ENCODE measurements at places on chromosomes 13 and 19. TPM values are rescaled to one million over a fixed set of nuclear protein-coding genes. Genes with fewer than 3 reads are reported as not detected.

The GJB2 gene
- total RNA-seq = 0.58 TPM

The ABCA7 gene
- 37.7 TPM for total RNA-seq

The IL11 gene
- total RNA-seq = not detected

DNA sequence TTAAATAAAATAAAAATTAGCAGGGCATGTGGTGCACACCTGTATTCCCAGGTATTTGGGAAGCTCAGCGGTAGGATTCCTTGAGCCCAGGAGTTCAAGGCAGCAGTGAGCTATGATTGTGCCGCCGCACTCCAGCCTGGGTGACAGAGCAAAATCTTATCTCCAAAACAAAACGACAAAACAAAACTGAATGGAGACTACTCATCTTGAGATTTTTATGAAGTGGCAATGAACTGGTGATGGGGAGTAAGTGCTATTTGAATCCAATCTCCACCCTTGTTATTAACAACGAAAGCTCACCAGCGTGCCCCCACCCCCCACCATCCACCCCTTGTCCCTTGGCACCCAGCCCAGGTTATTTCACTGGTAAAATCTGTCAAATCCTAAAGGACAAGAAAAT is 45.2 kb upstream of the URI1 start:
- DNase-seq = no peak

- DNase-seq = no peak
These were observed 314.1 kb downstream of the FOXO1 start for GRCh38 chr13:40352380-40352778.

DNA sequence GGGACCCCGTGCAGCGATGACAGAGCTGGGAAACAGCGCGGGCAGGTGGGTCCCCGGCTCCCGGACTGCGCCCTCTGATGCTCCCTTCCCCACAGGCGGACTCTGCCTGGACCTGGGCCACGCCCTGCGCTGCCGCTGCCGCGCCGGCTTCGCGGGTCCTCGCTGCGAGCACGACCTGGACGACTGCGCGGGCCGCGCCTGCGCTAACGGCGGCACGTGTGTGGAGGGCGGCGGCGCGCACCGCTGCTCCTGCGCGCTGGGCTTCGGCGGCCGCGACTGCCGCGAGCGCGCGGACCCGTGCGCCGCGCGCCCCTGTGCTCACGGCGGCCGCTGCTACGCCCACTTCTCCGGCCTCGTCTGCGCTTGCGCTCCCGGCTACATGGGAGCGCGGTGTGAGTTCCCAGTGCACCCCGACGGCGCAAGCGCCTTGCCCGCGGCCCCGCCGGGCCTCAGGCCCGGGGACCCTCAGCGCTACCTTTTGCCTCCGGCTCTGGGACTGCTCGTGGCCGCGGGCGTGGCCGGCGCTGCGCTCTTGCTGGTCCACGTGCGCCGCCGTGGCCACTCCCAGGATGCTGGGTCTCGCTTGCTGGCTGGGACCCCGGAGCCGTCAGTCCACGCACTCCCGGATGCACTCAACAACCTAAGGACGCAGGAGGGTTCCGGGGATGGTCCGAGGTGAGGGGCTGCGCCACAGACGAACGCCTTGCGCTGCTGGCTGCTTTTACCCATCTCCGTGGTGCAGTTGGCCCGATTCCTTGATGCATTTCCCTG is 7.8 kb upstream of the SELENOV start:
- DNase-seq = peak; percentile 88

DNA sequence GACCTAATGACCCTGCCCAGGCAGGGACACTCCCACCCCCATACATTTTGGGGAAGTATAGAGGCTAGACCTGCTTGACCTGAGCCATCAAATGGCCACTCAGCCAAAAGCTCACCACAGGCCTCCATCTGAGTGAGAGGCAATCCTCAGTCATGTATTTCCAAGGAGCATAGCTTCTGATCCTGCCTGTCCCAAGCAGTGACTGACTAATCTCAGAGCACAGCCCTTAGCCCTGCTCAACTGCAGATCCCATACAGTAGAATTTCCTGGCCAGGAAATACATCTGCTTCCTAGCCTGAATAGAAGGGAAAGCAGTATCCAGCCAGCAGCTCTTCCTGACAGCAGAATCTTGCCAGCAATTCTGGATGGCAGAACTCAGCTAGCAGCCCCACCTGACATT is 880.6 kb upstream of the GPC6 start:
- DNase-seq = no peak

- DNase-seq = no peak
These were observed 6.9 kb upstream of the HTR2A start for GRCh38 chr13:46903748-46904147.

- no peak for DNase-seq
These were observed 624 bp downstream of the GPR32 start for GRCh38 chr19:50770888-50771287.

GRCh38 chr19:17109962-17110598 is 34.5 kb downstream of the MYO9B start:
- DNase-seq = peak; percentile 45

DNA sequence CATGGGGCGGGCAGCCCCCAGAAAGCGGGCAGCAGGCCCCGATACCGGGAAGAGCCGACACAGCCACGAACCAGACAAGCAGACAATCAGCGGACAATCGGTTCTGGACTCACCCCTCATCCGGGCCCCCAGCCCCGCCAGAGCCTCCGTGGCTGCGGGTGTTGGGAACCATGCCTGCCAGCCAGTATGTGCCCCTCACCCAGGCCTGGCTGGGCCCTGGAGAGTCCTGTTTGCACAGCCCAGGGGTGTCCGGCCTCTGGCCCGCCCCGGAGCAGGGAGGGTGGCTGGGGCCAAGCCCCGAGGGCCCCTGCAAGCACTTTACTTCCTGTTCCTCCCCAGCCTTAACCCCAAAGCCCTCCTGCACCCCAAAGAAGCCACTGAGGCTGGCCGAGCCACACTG is 7.8 kb downstream of the PODNL1 start:
- no peak for DNase-seq

The ICAM4 gene
- total RNA-seq = not detected

DNA sequence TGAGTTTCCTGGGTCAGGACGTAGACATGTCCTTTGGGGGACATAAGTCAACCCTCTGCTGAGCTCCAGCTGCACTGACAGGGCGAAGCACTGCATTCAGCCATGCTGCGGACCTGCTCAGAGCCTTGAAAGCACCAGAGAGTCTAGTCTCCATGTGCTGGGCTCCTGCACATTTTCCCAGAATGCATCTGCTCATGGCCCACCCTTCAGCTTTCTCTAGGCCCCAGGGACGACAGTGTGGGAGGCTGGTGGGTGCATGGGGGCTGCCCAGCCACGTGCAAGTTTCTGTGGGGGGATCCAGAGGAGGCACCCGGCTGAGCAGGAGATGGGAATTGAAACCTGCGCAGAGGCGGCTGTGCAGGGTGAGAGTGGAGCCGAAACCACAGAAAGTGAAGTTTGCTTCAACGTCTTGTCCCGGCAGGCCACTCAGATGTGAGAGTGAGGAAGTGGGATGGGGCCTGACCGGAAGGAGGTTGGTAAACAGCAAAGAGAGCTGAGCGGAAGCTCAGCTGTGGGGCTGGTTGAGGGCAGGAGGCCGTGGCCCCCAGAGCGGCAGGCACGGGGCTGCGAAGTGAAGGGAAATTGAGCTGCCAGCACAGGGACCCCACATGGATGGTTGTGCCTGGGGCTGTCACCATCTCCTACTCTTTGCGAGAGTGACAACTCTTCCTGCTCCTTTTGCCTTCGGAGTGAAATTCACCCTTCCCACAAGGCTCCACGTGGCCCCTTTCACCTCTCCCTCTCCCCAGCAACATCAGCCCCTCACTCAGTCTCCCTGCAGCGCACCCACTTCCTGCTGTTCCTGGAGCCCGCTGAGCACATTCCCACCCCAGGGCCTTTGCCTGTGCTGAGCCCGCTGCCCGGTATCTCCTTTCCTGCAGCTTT is 11.8 kb downstream of the PGLS start:
- peak; percentile 49 for DNase-seq

- no peak for DNase-seq
These were observed 431.7 kb downstream of the SLITRK1 start for GRCh38 chr13:83450591-83450990.

DNA sequence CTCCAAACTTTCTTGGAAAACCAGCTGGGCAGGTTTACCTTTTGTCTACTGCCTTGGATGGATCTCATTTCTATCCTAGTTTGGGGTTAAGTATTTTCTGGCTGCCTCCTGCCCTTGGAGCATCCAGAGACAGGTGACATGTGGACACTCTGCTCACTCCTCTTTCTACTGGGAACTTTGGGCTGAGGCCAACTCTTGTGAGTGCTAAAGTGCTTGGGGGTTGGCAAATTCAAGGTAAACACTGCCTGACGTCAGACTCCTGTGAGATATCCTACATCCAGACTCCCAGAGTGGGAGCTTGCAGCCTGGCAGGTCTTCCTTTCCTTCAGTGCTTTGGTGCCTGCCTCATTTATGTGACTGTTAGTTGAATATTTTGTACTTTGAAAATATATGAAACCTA is 388.1 kb downstream of the KCNRG start:
- DNase-seq = peak; percentile 70

DNA sequence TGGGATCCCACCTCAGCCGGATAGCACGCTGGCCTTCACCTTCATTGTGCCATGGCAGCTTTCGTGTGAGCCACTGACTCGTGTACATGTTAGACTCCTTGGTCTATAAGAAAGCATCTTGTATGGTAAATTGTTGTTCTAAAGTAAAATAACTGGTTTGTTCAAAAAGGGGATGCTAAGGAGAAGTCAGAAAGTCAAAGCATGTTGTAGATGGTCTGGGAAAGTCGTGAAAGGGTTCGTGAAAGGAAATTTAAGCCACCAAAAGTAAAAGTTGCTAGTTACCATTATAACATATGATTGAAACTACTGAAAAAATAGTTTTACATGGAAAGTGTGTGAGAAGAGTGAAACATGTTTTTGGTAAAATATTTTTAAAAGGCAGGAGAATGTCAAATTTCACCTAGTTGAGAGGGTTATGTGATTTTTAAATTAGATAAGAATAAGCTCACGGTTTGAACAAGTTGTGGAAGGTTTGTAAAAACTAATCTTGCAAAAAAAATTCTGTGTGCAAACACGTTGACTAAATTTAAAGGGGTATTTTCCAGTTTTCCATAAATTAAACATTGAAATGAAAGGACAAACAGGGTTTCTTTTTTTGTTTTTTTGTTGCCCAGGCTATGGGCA is 23.4 kb downstream of the DPRX start:
- DNase-seq = no peak

DNA sequence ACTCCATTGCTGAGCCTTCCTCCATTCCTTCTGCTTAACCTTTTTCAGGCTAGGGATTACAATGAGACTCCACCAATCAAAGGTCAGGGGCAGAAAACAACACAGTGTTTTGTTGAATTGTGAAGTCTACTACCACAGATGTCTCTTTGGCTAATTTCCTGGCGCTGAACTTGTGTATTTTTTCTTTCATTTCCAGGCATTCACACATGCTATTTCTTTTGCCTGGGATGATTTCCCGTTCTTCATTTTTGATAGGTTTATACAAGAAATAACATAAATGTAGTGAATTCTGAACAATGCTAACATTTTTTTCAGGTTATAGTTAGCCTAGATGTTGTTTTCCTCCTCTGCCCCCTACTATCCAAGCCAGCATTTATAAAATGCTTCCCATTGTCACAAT is 64.3 kb downstream of the OLFM4 start:
- no peak for DNase-seq

- DNase-seq = no peak
These were observed 39.7 kb downstream of the CAB39L start for GRCh38 chr13:49403996-49404702.

GRCh38 chr13:102237230-102237629 is 164.6 kb downstream of the FGF14 start:
- no peak for DNase-seq

- DNase-seq = no peak
These were observed 887 bp downstream of the SIPA1L3 start for GRCh38 chr19:37907735-37908455.

Data from stomach (tissue), 19 donors.